ENCODE measurements at places on chromosomes 1 and 21. TPM values are rescaled to one million over a fixed set of nuclear protein-coding genes. Genes with fewer than 3 reads are reported as not detected.

SYT14 gene
- not detected for total RNA-seq

ESRRG gene
- not detected for total RNA-seq

CLEC20A gene
- total RNA-seq: not detected

OR10Z1 gene
- not detected for total RNA-seq

EXTL1 gene
- total RNA-seq: 0.19 TPM

LAD1 gene
- total RNA-seq: not detected

MX2 gene
- total RNA-seq: 98.7 TPM

UQCRHL gene
- 1.2 TPM for total RNA-seq
